Common myeloid progenitor, CD34-positive (primary cell): ENCODE measurements at places on chromosomes 2 and 18.

- peak; percentile 34 for DNase-seq
These were observed 101.2 kb downstream of the NEB start for GRCh38 chr2:151632993-151633565.

DNA sequence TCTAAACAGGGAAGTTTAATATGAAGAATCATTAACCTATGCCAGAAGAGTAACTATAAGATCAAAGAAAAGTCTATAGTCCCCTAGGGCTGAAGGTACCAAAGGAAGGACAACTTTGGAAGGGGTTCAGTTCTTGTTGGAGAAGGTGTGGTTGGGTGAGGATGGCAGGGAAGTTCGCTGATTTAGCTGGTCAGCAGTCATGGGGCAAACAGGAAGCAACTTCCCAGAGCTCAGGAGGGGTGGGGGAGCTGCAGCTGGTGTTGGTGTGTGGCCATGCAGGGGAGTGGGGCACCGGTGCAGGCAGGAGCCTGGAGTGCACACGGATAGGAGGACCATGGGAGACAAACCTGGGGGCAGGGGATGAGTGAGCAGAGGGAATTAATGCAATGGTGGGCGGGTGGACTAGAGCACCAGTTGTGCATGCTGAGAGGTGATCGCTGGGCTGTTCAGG, 34.0 kb downstream of the FHOD3 start:
- no peak for DNase-seq

GRCh38 chr2:49943944-49944778, 789.8 kb upstream of the FSHR start:
- peak; percentile 15 for DNase-seq

- no peak for DNase-seq
These were observed 37.7 kb upstream of the CDC42EP3 start for GRCh38 chr2:37709111-37709510.

GRCh38 chr2:80113399-80113798, 191.2 kb downstream of the LRRTM1 start:
- no peak for DNase-seq

DNA sequence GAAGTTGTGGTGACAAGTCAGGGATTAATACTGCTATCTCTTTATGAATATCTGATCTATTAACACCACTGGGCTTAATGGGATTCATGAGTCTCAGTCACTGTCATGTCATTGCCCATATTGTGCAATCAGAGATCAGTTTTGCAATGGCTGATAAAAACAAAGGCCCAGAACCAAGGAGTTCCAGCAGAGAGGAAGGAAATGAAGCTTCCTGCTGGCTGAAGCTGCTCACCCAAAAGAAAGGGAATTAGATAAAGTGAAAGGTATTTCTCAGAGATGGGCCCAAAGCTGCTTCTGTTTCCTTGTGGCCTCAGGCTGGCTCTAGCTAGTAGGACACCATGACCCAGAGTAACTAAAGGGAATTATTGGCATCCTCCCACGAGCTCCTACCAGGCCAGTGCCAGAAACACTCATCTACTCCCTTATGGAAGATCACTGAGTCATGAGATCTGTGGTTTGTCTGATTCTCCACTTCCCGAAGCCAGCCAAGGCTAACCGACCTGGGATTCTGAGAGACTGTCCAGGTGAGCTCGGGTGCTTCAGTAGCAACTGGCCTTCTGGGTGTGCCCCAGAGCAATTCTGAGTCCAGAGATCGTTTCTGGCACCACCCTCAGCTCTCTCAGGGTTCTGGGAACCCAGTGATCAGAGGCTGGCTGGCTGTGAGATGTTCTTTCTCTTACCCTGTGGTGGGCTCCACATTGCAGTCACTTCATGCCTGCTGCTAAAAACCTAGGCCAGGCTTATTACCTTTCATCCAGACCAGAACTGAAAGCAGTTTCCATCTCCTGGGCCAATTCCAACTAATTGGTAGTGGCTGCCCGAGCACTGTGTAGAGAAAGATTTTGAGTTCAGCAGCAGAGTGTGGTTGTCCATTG, 129.5 kb upstream of the PELI1 start:
- DNase-seq, result peak; percentile 60

DNA sequence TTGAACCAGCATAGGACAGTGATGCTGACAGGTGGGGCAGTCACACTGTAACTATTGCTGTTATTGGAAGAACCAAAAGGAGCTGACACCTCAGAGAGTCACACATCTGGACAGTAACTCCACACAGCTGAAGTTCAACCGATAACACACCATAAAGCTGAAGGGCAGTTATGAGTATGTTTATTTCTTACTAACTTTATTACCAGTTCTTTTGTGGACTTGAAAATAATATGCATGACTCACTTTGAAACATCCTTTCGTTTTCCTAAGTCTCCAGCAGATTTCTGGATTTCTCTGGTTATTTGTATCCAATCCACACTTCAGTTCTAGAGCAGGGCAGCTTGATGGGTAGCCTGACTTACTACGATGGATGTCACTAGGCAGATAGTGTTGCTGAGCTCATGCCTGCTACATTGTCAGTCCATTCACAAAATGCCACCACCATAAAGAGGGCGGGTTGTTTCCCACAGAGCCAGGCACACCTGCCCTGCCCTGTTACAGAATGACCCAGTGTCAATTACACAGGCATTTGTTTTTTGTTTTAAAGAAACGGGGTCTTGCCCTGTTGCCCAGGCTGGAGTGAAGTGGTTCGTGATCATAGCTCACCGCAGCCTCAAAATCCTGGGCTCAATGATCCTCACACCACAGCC, 8.4 kb upstream of the AGBL5 start:
- no peak for DNase-seq

DNA sequence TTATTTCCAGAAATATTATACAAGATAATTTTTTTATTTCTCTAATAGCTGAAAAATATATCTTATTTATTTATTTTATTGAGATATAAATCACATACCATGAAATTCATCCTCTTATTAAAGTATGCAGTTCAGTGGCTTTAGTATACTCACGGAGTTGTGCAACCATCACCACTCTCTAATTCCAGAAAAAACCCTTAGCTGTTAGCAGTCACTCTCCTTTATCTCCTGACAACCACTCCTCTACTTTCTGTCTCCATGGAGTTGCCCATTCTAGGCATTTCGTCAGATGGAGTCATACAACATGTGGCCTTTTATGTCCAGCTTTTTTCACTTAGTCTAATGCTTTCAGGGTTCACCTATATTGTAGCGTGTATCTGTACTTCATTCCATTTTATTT, 66.5 kb downstream of the TCF7L1 start:
- DNase-seq, result no peak

- no peak for DNase-seq
These were observed 13.0 kb downstream of the IL18R1 start for GRCh38 chr2:102368461-102369109.

GRCh38 chr2:52916981-52917380, 850.6 kb upstream of the CHAC2 start:
- DNase-seq, result no peak

- no peak for DNase-seq
These were observed 137.0 kb upstream of the HS6ST1 start for GRCh38 chr2:128455721-128456050.

DNA sequence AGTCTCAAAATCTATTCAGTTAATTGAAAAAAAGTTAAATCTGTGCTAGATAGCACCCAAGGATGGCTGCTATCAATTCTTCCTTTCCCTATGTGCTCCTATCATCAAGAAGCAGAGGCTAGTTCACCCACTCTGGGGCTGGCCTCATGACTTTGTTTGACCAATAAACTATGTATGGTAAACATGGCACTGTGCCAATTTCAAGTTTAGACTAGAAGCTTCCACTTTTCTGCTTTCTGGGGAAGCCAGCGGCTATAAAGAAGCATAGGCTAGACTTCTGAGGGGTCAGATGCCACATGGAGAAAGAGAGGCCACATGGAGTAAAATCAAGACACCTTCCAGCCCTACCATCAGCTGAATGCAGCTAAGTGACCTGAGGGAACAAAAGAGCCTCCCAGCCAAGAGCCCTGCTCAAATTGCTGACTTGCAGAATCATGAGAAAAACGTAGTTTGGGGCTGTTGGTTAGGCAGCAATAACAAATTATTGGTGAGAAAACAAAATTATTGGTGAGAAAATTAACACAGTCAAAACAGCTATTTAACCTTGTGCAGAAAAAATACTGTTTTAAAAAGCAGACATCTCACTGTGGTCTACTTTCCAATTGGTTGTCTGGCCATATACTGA, 86.5 kb upstream of the SLC14A2 start:
- no peak for DNase-seq

DNA sequence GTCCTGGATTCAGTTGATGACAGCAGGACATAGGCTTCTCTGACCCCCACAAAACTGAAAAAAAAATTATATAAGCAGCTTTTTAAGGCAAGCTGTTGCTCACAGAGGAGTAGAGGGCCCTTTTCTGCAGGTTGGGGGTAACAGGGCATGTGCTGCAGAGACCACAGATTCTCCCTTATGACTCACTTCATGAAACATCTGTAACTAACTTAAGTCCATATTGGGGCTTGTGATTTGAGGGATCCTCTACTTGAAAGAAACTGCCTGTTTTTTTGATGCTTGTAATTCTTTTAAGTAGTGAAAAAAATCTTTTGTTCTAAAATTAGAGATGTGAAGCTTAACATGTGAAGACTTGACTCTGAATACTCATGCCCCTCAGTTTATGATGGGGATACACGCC, 33.4 kb downstream of the XRCC5 start:
- DNase-seq, result peak; percentile 28

- no peak for DNase-seq
These were observed 31.5 kb upstream of the ASNSD1 start for GRCh38 chr2:189629531-189630453.

- DNase-seq, result no peak
These were observed 54.5 kb downstream of the TSHZ1 start for GRCh38 chr18:75264926-75265597.

DNA sequence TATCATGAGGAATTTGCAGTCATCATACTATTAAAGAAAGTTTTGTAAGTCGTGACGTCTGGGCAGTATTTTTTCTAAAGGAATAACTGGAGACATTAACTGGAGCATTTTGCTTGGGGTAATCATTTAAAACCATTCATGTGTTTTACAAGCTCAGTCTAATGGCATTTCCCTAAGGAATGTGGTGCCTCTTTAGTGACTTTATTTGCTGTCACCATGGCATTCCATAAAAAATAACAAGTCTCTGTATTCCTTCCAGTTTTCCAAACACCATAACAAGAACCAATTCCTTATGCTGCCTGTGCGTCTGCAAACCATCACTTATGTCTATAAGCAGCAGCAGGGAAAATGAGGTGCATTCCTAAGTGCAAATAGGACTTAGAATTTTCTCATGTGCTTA, 82.8 kb downstream of the EPB41L3 start:
- no peak for DNase-seq

DNA sequence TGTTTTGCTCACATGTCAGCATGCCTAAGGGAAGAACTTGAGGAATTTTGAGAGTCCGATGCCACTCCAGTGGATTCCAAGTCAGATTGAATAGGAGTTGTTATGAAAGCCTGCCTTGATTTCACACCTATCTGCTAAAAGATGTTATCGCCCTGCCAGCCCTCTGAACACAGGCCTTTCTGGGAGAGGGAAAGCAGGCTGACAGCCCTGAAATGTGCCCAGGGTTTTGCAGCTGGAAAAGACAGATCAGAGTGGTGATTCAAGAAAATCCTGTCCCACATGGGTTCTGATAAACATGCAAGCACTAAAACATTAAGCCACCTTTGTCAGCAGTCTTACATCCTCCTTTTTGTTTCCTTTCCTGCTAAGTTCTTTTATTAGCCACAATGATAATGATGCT, 1752.9 kb upstream of the CELF4 start:
- no peak for DNase-seq

DNA sequence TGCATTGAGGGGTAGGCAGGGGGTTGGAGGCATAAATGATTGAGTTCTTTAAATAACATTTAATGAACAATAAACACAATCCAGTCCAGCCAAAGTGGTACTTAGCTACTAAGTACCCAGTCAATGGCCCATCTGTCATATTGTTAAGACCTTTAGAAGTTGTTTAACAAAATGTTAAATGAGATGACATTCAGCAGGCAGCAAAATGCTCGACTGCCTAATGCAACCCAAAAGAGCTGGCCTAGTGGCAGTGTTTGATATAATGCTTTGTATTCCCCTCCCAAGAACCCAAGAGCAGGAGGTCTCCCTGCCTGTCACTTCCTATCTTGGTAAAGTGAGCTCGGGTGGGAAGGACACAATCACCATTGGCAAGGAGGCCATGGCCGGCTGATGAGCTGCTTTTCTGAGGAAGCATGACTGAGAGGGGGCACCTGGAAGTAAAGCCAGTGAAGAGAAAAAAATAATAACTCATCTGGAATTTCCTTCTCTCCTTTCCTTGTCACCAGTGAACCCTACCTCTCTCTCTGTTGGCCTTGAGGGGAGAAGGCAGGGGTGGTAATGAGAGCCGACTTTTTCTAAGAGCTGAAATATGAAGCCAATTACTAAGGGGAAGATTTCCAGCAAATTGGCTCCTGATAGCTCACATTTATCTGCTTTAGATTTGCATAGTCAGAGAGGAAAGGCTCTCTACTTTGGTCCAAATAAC, 140.6 kb downstream of the C1D start:
- no peak for DNase-seq

DNA sequence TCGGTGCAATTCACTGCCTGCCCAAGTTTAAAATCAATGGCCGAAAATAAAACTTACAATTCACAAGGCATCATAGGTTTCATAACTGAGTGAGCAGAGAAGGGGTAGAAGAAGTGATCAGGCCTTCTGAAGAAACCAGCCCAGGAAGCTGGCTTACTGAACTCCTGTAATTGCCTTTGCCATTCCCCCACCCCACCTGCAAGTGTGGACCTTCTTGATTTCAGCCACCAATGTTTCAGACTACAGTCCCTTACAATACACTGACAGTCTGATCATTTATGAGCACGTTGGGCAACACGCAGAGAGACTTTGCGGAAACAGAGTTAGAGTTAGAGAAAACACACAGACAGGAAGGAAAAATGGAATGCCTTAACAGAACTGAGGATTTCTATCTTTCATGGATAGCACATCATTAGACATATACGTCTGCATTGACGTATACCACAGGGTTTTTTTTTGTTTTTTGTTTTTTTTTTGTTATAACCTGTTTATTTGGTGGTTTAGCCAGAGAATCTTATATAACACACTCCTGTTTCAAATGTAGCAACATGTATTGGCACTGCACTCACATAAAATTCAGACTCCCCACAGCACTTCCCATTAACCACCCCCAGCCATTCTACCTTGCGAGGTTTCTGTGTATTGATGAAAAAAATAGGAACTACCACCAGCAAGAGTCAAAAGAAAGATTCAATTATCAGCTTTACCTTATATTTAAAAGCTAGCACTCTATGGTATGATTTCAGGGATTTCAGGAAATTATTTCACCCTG, 126.4 kb downstream of the CACNB4 start:
- DNase-seq, result no peak
